ENCODE measurements at places on chromosomes 6 and 20. TPM values are rescaled to one million over a fixed set of nuclear protein-coding genes. Genes with fewer than 3 reads are reported as not detected.

- no peaks in the 10 kb centered on the region for H3K27me3 ChIP-seq
- H3K36me3 ChIP-seq, result no peaks in the 10 kb centered on the region
- H3K4me1 ChIP-seq, result peaks cover 3% of the 10 kb centered on the region
- no peak for DNase-seq
These were observed 7.3 kb downstream of the TPMT start for GRCh38 chr6:18147616-18148015.

GRCh38 chr20:45117581-45117980 is 2.6 kb upstream of the WFDC5 start:
- H3K27me3 ChIP-seq, result no peaks in the 10 kb centered on the region
- no peak for DNase-seq
- no peaks in the 10 kb centered on the region for H3K36me3 ChIP-seq
- H3K4me3 ChIP-seq, result no peak overlapping the region
- H3K4me1 ChIP-seq, result no peaks in the 10 kb centered on the region
- H3K27ac ChIP-seq, result no peak overlapping the region

DNA sequence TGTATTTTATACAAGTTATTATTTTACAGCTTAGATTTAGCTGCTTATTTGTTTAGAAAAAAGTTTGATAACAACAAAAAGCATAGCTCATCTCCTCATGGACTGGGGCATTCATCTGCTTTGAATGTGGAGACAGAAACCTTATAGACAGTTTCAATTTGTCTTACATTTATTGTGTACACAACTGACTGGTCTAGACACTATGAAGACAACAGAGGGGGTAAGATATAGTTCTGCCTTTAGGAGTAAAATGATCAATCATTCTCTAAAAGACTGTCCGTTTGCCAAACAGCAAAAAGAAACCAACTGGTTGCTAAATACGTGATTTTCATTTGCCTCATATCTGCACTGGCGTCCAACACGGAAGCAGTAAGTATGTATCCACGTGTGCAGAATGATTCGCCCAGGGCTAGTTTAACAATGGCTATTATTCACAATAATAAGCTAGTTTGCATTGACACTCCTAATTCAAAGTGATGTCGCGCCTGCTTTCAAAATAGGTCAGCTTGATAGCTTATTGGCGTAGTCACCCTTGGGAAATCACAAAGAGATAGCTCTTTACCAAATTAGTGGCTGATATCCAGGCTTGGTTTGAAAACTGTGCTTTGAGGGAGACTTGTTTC is 153.6 kb downstream of the BMP2 start:
- H3K36me3 ChIP-seq, result no peaks in the 10 kb centered on the region
- no peak for DNase-seq
- no peak overlapping the region for H3K4me3 ChIP-seq
- H3K27me3 ChIP-seq, result no peaks in the 10 kb centered on the region
- H3K27ac ChIP-seq, result no peak overlapping the region

GRCh38 chr6:166252601-166253000 is 55.6 kb downstream of the PRR18 start:
- no peak for DNase-seq
- no peak overlapping the region for H3K27ac ChIP-seq
- H3K4me1 ChIP-seq, result no peaks in the 10 kb centered on the region
- no peaks in the 10 kb centered on the region for H3K36me3 ChIP-seq

DNA sequence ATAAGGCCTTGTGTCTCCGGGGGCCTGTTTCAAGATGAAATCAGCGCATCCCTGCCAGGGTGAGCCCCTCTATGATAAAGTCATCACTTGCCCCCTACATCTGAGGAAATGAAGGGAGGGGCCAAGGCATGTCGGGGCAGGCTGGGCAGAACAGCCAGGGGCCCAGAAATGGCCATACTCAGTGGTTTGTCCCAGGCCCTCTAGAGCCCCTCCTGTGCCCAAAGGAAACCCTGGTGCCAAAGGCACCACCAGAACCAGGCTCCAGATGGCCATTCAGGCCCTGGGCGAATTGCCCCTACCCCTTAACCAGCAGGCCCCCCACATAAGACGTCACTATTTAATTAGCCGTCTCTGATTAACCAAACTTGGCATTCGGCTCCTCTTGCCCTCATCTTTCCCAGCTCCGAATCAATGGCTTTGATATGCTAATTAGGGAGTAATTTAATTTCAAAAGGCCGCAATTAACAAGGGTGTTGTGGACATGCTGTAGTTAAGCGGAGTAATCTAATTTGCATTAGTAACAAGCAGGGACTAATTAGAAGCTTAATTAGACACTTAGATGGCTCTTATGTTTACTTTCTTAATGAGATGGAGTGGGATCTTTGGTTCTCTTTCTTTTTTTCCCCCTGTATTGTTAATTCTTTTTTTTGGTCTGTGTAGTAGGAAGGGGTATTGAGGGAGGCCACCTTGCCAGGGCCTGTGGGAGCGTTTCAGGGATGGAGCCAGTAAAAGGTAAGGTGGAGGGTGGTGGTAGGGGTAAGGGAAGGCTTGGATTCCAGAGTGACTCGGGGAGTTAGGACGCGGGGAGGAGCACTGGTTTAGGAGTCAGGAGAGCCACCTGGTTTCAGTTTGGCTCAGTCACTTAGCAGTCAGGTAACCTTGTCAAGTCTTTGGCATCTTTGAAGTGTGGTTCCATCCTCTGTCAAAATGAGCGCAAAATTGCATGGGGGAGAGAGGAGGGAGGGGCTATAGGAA is 9.4 kb downstream of the FOXP4 start:
- DNase-seq, result no peak
- H3K27me3 ChIP-seq, result no peaks in the 10 kb centered on the region
- no peaks in the 10 kb centered on the region for H3K4me1 ChIP-seq

DNA sequence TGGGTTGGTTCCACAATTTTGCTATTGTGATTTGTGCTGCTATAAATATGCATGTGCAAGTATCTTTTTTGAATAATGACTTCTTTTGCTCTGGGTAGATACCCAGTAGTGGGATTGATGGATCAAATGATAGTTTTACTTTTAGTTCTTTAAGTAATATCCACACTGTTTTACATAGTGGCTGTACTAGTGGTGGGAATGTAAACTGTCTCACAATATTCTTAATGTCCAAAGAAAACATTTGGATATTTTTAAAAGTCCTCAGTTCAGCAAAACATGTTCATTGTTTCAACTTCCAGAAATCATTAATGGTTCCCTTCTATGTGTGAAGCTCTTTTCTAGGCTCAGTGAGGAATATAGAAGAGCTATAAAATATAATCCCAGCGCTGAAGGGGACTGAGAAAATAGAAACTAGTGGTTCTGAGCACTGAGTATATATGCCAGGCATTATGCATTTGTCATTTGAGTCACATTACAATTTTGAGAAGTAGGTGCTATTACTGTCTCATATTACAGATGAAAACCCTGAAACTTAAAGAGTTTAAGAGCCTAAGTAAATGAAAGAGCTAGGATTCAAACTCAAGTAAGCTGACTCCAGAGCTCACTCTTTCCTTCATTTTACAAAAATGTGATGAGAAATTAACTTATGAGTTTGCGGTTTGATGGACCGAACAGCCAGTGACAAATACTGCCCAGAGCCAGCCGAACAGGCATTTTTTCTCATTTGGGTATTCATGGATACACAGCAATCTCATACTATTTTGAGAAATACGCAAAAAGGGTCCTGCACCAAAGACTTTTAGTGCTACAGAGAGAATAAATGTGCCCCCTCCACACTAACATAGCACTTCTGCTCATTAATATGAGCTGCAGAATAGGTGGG is 250.1 kb downstream of the TBX18 start:
- H3K36me3 ChIP-seq, result no peaks in the 10 kb centered on the region
- H3K27ac ChIP-seq, result no peak overlapping the region
- H3K4me3 ChIP-seq, result no peak overlapping the region
- H3K27me3 ChIP-seq, result no peaks in the 10 kb centered on the region

The TNFRSF21 gene
- total RNA-seq, result 11.0 TPM

The THBD gene
- total RNA-seq, result 22.4 TPM

The DSP gene
- total RNA-seq, result 4.1 TPM
